ENCODE measurements at places on chromosomes 4 and X.

- no peak for DNase-seq
These were observed 26.2 kb downstream of the ARL9 start for GRCh38 chr4:56531823-56532222.

- DNase-seq = no peak
These were observed 255.7 kb upstream of the RPS6KA3 start for GRCh38 chrX:20522420-20522819.

- no peak for DNase-seq
These were observed 175.0 kb upstream of the EPHA5 start for GRCh38 chr4:65845199-65845773.

DNA sequence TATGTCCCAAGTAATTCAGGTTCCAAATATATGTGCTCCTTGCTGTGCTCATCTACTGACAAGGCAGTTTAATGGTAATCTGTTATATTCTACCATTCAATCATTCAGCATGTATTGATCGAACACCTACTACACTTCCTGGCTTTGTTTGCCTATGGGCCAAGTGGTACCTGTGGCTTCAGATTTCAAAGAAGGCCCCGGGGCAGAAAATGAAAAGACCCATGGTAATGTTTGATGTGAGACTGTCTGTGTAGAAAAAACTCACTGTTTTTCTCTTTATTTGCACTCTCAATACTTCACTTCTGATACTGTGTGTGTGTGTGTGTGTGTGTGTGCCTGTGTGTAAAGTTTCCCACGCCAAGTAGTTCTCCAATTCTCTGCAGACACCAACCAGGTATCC, 61.0 kb upstream of the FRAS1 start:
- no peak for DNase-seq

DNA sequence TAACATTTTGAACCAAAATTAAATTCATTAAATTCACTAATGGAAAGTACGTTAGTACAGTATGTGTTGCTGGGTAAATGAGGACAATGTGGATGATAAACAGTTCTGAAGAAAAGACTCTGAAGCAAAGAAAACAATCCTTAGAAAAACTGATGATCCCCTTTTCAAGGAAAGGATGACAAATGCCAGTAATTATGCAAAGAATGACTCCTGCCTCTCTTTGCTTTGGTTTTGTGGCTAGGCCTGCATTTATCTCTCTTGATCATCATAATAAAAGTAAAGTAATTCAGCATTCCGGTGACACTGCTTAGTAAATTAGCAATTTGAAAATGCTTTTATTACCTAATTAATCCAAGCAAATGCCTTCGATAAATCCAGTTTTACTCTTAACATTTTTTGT, 652.2 kb upstream of the DIPK2B start:
- no peak for DNase-seq

DNA sequence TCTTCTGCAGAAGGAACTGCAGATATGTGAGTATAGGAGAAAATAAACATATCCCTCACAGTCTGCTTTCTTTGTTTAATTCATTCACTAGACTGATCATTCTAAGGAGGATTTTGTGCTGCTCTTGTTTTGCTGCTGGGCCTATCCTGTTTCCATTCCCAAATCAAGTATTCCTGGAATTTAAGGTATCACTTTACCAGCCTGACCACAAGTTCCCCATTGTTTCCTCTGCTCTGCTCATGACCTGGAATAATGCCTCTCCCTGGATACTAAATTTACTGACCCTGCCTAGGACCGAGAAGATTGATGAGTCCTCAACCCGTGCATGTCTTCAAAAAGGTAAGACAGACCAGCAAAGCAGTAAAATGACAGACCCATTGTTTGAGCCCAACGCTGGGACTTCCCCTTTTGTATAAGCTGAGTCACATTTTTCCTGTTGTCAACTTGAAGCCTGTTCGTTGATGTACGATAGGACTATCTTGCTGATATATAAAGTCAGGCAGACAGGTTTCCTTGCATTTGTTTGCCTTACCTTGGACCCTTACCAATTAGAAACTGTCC, 85.5 kb upstream of the TET2 start:
- no peak for DNase-seq

- peak; percentile 60 for DNase-seq
These were observed 239.1 kb downstream of the RASL11B start for GRCh38 chr4:53101191-53101581.

DNA sequence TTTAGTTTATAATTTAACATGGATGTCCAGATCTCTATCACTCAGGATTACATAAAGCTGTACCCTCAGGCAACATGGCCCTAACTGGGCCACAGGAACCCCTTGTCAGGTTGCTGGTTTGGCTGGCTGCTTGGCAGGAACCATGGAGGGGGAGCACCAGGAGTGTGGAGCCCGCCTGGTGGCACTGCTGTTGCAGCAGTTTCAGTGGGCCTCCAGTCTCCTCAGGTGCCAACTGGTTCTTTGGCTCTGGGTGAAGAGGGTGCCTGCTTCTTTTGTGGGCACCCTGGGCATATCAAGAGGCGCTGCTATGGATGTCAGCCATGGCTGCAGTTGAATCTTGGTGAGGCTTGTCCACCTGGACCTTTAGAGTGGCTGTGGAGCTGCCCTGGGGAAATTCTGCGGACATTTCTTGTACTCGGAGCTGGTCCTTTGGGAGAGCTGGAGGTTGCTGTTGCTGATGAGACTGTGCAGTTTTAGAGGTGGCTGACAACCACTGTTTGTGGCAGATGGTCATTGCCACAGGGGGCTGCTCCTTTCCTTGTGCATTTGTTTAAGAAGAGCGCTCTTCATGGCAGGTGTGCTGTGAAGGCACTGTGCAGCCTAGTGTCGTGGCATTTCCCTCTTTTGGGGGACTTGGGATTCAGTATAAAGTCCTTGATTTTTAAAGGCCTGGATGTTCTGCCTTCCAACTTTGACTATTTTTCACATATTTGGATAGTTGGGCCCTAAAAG, 10.3 kb upstream of the SMIM14 start:
- no peak for DNase-seq

- DNase-seq = no peak
These were observed 36.1 kb upstream of the HERC5 start for GRCh38 chr4:88420844-88421243.

- DNase-seq = no peak
These were observed 946.2 kb downstream of the STPG2 start for GRCh38 chr4:97197106-97197505.

GRCh38 chrX:67779099-67779498, 235.3 kb downstream of the AR start:
- no peak for DNase-seq

DNA sequence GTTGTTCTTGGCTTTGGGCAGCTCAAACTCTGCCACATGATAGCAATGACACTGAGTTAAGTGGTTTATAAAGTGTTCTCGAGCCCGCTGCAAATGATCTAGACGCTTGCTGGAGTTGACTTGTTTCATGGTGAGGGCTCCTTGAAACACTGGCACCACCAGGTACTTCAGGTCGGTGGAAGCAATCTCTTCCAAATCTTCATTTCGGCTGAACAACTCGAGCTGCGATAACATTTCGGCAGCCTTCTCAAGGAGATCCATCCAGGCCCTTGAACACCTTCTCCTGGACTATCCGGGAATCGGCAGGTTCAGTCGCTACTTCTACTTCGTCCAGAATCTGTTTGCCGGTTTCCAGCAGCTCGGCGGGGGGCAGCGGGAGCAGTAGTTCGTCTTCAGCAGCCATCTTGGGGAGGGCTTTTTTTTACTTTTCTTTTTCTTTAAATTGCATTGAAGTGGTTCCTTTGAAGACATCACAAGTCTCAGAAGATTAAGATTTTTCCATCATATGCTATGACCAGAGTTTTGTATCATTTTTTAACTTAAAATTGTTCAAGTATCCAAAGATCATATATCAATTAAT, 28.0 kb downstream of the HNRNPDL start:
- DNase-seq = no peak

- no peak for DNase-seq
These were observed 338.1 kb downstream of the GPAT3 start for GRCh38 chr4:83873996-83874395.

GRCh38 chrX:153722704-153723350, 1.4 kb downstream of the BCAP31 start:
- DNase-seq = no peak

GRCh38 chr4:141705048-141705746, 68.8 kb downstream of the IL15 start:
- DNase-seq = no peak

DNA sequence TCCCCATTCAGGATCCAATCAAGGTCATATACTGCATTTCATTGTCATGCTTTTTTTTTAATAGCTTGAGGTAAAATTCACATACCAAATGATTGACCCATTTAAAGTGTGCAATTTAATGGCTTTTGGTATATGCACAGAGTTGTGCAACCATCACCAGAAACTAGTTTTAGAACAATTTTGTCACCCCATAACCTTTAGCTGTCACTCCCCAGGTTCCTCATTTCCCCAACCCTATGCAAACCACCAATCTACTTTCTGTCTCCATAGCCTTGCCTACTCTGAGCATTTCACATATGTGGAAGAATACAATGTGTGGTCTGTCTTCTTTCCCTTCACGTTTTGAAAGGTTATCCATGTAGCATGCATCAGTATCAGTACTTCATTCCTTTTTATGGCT, 1.4 kb upstream of the SMAD1 start:
- DNase-seq = no peak

DNA sequence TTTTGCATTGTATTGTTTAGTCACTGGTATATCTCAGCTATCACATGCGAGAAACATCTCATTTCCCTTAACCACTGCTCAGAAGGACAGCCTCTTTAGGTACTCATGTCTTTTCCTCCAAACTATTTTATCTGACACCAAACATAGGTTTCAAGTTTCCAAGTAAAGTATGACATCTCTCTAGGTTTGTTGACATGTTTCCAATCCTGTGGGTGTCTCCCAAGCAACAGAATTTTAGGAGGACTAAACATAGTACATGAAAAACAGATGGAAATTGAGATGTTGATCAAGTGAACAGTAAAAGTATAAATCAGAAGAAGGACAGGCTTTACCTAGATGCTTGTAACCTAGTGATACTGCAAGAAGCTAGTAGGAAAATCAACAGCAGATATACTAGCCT, 371.4 kb downstream of the DTHD1 start:
- DNase-seq = no peak

- DNase-seq = no peak
These were observed 161.6 kb downstream of the IL15 start for GRCh38 chr4:141797966-141798365.

GRCh38 chr4:181798536-181798935, 444.7 kb upstream of the TENM3 start:
- no peak for DNase-seq

All from fibroblast of skin of left biceps (primary cell).